ENCODE measurements at places on chromosomes 7 and 10.

DNA sequence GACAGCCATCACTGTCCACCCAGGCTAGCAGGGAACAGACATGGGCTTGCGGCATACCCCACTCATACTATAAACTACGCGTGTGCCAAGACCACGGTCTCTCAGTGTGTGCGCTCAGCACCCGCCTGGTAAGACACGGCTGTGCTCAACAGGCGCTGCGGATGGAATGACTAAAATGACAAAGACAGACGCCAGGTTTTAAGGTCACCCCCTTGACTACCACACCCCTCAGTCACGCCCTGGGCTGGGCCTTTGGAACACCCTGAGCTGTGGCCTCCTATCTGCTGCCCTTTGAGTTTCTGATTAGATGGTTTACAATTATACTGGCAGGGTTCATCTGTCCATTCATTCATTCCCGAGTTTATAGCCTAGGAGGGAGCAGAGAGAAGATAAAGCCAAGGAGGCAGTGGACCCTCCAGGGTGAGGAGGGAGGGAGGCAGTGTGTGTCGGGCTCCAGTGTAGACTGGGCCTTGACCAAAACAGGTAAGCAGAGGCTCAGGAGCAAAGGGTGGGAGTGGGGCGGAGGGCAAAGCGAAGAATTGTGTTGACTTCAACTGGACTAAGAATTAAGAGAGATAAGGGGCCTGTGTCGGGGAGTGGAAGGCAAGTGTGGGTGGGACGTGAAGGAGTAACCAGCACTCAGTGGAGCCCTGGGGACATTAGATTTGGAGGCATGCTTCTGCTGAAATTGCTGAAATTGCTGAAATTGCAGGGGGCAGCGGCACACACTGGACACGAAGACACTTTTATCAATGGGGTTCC lies 35.0 kb downstream of the TNS3 start:
- DNase-seq, result no peak

GRCh38 chr10:84842593-84842992 lies 514.2 kb downstream of the CCSER2 start:
- DNase-seq, result no peak

GRCh38 chr10:87723500-87723899 lies 63.8 kb downstream of the PAPSS2 start:
- no peak for DNase-seq

- DNase-seq, result no peak
Observed at GRCh38 chr7:99648843-99649242, 31.0 kb downstream of the CYP3A5 start.

DNA sequence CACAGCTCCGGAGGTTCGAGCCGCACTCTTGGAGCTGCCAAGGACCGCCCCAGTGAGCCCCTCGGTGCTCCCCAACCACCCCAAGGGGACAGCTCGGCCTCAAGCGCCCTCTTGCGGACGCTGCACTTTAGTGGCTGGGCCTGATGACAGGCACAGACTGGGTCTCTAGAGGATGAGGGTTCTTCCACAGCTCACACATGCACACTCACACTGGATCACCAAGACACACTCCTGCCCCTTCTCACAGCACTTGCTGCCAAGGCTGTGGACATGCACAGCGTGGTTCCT lies 2.1 kb downstream of the RET start:
- peak; percentile 43 for DNase-seq

DNA sequence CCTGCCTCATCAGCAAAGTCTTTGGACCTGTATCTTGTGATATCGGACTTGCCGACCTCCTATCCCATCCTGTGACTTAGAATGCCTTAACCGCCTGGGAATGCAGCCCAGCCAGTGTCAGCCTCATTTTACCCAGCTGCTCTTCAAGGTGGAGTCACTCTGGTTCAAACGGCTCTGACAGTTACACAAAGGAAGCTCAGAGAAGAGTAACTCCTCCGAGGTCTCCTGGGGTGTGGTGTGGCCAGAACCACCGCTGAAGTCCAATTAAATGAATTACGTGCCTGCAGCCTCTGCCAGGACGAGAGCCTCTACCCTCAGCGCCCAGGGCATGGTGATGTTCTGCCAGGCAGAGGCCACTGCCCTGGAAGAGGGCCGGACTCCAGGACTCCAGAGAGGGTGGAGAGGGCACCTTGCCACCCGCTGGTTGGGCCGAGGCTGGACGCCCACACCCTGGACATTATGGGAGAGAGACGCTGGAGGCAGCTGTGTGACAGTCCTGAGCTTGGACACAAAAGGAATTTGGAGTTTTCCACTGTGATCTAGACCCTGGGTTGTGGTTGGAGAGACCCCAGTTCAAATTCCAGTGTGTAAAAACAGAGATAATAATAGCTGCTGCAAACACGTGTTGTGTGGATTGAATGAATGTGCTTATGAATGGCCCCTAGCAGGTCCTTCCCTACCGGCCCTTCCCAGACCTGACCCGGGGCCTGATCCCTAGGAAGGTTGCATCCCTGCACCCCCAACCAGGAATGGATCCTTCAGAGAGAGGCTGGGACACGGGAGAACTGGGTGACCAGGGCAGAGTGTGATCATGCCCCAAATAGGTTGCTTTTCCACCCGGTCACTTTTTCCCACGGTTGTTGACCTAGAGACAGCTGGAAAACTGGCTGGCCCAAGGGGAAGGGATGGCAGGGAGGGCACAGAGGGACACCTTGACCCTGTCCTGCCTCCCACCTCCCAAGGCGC lies 37.8 kb upstream of the FZD9 start:
- DNase-seq, result no peak

GRCh38 chr7:134083766-134084487 lies 43.2 kb upstream of the LRGUK start:
- DNase-seq, result no peak

DNA sequence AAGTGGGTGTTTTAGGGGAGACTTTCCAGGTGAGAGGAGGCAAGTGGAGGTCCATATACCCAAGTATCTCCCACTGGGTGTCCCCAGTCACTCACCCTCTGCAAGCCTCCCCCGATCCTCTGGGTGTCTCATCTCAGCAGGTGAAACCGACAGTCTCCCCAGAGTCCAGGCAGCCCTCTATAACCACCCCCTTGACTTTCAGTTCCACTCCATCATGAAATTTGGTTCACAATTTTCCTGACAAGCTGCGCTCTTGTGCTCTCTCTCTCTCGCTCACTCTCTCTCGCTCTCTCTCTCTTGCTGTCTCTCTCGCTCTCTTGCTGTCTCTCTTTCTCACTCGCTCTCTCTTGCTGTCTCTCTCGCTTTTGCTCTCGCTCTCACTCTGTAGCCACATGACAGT lies 8.1 kb upstream of the RABGEF1 start:
- DNase-seq, result no peak

DNA sequence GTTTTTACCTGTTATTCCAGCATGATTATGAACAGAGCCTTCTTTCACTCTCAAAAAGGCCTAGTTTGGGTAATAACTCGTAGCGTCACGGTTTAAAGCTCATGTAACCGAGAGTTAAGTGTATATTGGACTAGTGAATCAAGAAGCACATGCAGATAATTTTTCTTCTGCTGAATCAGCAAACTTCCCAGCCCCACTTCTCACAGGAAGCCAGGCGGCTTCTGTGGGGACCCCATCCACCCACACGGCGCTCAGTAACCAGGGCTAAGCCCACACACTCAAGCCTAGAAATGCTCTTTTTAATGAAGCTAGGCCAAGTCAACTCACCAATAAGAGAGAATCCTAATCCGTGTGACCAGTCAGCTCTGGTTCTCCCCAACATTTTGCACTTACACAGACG lies 191.2 kb upstream of the MGMT start:
- no peak for DNase-seq

- DNase-seq, result no peak
Observed at GRCh38 chr10:47415520-47416304, 31.6 kb upstream of the ZNF488 start.

DNA sequence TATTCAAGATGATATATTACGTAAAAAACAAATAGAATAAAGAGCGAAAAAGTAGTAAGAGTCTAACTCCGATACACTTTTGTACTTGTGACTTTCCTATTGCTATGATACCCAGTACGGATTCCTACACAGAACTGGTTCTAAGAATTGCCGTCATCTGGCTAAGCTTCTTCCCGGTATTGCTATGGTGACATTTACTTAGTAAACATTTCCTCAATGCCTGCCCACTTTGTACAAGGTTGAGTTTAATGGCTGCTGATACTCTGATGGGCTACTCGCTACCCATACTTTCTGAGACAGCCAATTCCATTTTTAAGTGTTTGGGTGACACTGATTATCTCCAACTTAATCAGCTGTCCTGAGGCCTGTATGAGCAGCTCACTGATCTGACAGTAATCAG lies 55.6 kb downstream of the OSBPL3 start:
- no peak for DNase-seq

- DNase-seq, result no peak
Observed at GRCh38 chr7:96546426-96546825, 163.2 kb downstream of the SEM1 start.

- DNase-seq, result no peak
Observed at GRCh38 chr7:117825132-117825531, 48.1 kb downstream of the CTTNBP2 start.

GRCh38 chr7:79912213-79912633 lies 222.4 kb upstream of the GNAI1 start:
- no peak for DNase-seq

DNA sequence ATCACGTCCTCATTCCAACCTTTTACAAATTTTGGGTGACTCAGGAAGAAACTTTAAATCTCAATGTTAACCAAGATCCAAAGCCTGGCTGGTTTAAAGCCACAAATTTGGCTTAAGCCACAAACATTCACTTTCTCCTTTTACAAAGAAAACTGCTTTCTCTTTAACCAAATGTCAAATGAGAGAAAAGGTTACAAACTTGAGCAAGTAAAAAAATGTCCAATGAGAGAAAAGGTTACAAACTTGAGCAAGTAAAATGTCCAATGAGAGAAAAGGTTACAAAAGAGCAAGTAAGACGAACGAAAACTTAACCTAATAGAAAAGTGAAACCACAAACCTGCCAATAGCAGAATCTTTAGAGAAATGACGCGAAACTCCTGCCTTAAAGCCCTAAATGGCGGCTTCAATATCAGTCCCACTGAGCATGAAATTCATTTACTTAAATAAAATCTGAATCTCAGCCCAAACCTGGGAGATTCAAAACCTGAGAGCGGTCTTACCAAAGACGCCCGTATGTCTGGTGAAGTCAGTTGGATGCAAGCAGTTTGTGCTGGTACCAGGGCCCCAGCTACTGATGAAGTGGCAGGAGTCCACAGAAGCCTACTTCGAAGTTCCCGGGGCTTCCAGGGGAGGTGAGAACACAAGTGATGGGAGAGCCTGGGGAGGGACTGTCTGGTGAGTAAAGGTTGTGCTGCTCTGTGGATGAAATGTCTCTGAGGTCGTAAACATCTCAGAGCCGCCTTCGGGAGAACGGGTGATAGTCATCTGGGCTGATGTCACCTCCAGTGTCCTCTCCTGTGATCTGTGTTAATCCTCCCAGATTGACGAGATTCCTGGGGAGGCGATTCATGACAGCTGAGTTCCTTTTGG lies 74.6 kb downstream of the PAXIP1 start:
- DNase-seq, result peak; percentile 79

- DNase-seq, result peak; percentile 13
Observed at GRCh38 chr10:8035006-8035640, 19.4 kb upstream of the GATA3 start.

GRCh38 chr10:68987611-68988010 lies 992 bp upstream of the KIFBP start:
- no peak for DNase-seq

GRCh38 chr10:60459701-60460457 lies 70.2 kb upstream of the ANK3 start:
- no peak for DNase-seq

- DNase-seq, result no peak
Observed at GRCh38 chr7:151793531-151793951, 83.4 kb downstream of the PRKAG2 start.

DNA sequence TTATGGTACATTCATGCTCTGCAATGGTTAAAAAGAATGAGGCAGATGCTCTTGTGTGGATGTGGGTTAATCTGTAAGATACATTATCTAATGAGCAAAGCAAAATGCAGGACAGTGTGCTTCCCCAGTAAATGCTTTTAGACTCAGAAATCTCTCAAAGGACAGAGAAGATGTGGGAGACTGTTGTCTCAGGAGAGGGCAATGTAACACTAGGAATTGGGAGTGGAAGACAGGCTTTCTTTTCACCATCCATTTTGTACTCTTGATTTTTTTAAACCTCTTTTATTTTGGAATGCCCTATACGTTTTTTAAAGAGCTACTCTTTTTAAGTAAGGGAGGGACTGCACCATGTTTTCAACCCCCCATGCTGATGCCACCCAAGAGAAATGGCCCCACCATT lies 77.5 kb upstream of the ADAM12 start:
- DNase-seq, result no peak

GRCh38 chr10:72223743-72224101 lies 7.6 kb upstream of the ASCC1 start:
- no peak for DNase-seq

GRCh38 chr10:126511917-126512479 lies 123.7 kb upstream of the ADAM12 start:
- no peak for DNase-seq

- DNase-seq, result no peak
Observed at GRCh38 chr7:136030867-136031318, 53.7 kb upstream of the MTPN start.

DNA sequence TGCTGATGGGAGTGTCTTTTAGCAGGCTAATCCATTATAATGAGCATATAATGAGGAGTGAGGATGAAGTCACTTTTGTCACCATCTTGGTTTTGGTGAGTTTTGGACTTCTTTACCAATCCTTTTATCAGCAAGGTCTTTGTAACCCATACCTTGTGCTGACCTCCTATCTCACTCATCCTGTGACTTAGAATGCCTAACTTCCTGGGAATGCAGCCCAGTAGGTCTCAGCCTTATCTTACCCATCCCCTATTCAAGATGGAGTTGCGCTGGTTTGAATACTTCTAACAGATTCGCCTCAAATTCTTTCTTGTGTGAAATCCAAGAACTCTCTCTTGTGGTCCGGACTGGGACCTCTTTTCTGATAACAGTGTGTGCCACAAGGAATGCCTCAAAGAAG lies 253.1 kb upstream of the CACNA2D1 start:
- DNase-seq, result no peak

DNA sequence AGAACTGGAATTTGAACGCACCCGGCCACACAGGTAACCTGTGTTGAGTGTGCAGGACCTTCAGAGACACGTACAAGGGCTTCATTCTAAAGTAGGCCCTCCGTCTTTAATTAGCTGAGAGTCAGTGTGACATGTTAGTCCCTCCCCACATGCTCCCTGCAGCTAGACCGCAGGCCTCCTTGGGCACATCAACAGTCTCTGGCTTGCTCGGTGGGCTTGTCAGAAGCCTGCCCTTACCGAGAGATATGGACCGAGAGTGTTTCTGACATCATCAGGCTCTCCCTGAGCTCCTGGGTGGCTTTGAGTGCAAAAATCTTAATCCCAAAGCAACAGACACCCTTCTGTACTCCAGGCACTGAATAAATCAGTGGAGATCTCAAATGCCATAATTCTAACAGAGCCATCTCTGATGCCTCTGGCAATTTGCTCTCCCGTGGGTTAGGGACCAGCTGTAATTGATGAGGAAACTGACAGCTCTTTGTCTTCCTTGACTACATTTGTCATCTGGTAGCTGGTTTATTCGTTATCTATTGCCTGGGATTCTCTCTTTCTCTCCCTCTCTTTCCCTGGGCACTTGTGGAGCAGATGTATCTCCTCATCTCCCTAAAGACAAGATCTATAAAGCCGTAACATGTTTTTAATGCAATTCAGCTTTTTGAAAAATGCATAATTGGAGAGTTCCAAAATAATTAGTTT lies 850.6 kb downstream of the TYW1 start:
- peak; percentile 32 for DNase-seq
